ENCODE measurements at places on chromosomes 6 and 20.

- no peak for DNase-seq
Measured at GRCh38 chr6:34457382-34457741, 8.5 kb upstream of the PACSIN1 start.

- DNase-seq, result no peak
Measured at GRCh38 chr6:11500008-11500407, 37.5 kb upstream of the TMEM170B start.

DNA sequence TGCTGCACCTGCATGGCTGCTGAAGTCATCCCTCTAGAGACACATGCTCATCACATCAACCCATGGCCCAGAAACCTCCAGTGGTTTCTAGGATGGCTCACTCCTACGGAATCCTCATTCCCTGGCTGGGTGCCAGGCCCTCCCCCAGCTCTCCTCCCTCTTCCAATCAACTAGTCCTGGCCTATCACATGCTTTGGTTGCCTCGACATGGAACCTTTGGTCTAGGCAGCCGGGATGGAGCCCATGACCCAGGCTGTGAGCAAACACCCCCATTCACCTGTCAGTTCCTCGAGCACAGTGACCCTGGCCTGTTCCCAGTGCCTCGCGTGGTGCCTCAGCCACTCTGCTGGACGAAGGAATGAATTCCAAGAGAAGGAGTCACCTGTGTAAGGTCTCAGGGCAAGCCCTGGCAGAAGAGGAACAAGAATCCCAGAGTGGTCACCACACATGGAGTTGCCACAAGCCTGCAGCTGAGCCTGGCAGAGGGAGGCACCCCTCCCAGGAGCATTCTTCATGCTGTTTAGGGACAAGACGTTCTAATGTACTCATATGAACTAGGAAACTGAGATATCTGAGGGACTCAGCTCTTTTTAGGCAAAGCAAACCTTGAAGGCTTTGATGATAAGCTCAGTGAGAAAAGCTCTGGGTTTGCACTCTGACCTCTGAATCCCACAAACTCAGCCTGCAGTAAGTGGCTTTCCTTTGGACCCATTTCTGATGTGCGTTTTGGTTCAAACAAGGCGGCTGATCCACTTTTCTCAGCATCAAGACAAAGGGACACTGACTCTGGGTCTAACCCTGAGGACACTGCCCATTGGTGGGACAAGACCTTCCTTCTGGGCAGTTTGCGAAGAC, 40.2 kb downstream of the PPP1R3G start:
- no peak for DNase-seq

GRCh38 chr6:13667655-13668054, 44.0 kb downstream of the RANBP9 start:
- no peak for DNase-seq

DNA sequence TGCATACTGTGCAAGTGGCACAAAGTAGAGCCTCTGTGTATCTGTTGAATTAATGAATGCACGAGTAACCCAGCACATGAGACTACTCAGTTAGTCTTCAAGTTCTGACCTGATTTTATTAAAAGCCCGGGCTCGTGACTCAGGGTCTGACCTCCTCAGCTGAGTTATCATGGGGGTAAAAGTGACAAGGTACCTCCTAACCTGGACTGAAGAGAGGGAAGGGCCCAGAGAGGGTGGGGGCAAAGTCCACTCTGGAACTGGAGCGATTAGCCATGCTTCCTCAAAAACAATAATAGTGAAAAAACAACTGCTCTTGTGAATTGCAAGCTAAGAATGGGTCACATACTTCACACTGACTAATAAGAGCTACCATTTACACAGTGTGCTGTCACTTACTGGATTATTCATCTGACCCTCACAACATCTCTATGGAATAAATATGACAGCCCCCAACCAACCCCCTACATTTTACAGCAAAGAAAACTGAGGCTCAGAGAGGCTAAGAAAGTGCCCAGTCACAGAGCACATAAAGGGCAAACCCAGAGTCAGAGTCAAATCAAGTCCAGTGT, 26.7 kb downstream of the TRERF1 start:
- DNase-seq, result no peak

- DNase-seq, result no peak
Measured at GRCh38 chr20:43322851-43323250, 133.1 kb upstream of the PTPRT start.

DNA sequence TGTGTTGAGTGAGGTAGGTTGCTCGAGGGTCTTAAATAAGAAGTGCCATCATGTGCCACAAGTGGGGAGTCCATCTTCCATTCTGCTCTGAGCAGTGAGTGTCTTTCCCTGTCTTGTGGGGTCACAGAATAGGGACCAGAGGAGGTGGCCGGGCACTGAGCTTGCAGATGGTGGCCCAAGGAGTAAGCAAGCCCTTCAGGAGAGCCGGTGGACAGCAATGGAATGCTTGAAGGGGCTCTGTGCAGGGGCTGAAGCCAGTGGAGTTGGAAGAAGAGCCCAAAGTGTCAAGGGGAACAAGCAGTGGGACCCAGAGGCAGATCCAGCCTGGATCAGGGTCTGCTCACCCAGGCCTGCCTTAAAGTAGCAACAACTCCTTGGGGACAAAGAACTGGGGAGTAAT, 213.5 kb upstream of the SNX9 start:
- DNase-seq, result no peak

DNA sequence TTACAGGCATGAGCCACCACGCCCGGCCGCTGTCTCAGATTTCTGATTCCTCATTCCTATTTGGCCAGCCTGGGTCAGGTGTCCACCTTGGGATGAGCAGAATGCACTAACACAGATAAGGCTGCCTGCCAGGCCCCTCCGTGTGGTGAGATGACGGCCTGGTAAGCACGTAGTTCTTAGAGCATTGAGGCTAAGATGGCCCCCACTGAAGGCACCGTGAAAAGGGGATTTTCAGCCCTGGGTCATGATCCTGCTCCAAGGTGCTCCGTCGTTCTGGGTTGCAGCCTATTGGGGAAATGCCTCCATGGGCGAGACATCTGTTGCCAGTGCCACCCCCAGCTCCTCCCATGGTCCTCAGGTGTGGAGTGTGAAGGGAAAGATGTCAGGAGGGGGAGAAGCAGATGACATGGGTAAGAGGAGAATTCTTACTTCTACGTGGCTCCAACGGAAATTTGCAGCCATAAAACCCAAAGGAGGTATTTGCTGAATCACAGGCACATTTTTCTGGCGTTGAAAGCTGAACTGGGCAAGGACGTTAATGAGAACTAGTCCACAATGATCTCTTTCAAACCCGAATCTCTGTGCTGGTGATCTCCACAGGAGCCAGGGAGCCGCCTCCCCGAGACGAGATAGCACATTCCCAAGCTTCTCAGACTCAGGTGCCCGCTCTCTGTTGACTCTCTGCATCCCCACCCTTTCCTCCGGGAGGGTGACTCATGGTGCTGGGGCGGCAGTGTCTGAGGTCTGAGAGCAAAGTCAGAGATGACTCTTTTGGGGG, 34.0 kb upstream of the BMP6 start:
- no peak for DNase-seq

Measured in stimulated activated CD8-positive, alpha-beta memory T cell treated with anti-CD3 and anti-CD28 coated beads, Interleukin-2, amount 100 ng/mL, for 1 hour (primary cell).